Activated CD8-positive, alpha-beta T cell treated with anti-CD3 and anti-CD28 coated beads for 36 hours (primary cell): ENCODE measurements at places on chromosomes 12 and 14. TPM values are rescaled to one million over a fixed set of nuclear protein-coding genes. Genes with fewer than 3 reads are reported as not detected.
A peak's percentile ranks its signal among the peaks of the same experiment; 100 is the strongest.

DNA sequence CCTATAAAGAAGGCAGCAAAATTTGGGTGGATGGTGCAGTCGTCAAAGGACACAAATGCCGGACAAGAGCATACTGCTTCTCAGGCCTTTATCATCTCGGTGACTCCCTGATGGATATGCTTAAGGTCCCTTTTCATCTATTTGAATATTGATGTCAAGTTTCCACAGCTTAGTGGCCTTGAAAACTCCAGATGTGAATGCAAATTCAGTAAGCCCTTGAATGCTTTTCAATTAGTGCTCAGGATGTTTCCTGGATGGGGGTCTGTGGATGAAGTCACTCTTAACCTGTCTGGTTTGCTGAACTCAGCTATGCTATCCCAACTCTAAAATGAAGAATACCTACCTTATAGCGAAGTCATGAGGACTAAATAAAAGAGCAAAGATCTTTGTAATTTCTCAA, 10.7 kb downstream of the REM2 start:
- no peaks in the 10 kb centered on the region for H3K27me3 ChIP-seq
- peaks cover 12% of the 10 kb centered on the region for H3K4me1 ChIP-seq
- no peak for DNase-seq
- no peak overlapping the region for H3K4me3 ChIP-seq
- H3K27ac ChIP-seq, result no peak overlapping the region
- peaks cover 2% of the 10 kb centered on the region for H3K36me3 ChIP-seq

DNA sequence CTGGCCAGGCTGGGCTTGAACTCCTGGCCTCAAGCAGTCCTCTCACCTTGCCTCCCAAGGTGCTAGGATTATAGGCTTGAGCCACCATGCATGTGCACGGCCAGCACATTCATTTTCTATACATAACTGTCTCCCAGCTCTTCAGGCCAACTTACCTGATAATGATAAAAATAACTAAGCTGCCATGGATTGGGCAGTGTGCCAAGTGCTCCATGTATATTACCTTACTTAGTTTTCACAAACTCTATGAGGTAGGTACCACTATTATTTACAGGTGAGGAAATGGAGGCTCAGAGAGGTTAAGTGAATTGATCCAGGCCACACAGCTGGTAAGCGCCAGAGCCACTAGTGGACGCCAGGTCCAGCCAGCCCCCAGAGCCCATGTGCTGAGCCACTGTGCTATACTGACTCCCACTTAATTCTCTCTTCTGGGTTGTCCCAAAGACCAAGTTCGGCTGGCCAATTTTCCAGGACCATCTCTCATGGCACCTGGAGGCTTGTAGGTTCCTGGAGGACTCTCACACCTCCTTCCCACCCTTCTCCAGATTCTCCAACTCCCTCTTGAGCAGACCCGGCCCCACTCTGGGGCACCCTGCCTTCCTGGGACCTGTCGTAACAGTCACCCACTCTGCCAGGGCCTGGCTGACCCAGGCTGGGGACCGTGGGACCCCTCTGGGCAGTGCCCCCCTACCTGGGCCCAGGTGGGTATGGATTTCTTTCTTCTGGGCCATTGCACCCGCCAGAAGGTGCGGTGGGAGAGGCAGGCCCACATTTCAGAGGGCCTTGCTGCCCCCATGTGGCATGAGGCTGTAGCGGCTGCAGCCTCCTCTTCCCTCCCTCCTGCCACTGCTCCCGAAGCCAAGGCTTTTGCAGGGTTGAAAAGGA, 30.2 kb upstream of the CIPC start:
- no peak overlapping the region for H3K27ac ChIP-seq
- H3K4me3 ChIP-seq, result no peak overlapping the region

DNA sequence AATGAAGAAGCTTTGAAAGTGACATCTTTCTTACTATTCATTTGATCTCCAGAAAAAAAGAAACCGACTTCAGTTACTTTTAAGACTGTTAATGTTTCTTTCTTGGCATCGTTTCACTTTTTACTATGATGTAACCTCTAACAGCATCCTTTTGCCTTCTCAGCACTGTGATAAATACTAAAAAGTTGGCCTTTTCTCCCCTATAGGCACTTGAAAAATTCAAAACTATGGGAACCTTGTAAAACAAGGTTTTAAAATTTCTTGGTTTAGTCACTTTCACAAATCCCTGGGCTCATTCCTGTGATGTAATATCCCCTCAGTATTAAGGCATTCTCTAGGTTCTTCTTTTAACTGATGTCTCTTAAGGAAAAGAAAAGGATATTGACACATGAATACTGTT, 281.8 kb downstream of the EGLN3 start:
- no peaks in the 10 kb centered on the region for H3K36me3 ChIP-seq
- H3K27ac ChIP-seq, result no peak overlapping the region

- no peak overlapping the region for H3K27ac ChIP-seq
- no peak overlapping the region for H3K4me3 ChIP-seq
- no peaks in the 10 kb centered on the region for H3K4me1 ChIP-seq
- no peak for DNase-seq
- peaks cover 23% of the 10 kb centered on the region for H3K27me3 ChIP-seq
Observed at GRCh38 chr12:50032854-50033581, 7.7 kb upstream of the RACGAP1 start.

DNA sequence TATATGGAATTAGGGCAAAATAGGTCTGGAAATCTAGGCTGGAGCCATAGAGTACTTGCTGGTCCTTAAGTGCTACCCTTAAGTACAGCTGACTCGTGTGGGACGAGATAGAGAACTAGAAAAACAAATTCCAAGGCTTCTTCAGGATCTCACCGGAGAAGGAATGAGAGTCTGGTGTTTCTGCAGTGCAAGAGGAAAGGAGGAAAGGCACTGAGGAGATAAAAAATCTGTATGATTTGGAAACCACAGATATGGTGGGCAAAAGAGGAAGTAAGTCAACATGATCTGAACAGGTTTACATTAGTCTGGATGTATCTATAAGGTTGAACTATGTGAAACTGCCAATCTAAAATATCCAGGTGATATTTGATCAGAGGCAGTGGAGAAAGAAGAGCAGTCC, 134.4 kb upstream of the SOX5 start:
- H3K4me3 ChIP-seq, result no peak overlapping the region
- H3K27me3 ChIP-seq, result no peaks in the 10 kb centered on the region
- H3K27ac ChIP-seq, result no peak overlapping the region
- DNase-seq, result no peak

DNA sequence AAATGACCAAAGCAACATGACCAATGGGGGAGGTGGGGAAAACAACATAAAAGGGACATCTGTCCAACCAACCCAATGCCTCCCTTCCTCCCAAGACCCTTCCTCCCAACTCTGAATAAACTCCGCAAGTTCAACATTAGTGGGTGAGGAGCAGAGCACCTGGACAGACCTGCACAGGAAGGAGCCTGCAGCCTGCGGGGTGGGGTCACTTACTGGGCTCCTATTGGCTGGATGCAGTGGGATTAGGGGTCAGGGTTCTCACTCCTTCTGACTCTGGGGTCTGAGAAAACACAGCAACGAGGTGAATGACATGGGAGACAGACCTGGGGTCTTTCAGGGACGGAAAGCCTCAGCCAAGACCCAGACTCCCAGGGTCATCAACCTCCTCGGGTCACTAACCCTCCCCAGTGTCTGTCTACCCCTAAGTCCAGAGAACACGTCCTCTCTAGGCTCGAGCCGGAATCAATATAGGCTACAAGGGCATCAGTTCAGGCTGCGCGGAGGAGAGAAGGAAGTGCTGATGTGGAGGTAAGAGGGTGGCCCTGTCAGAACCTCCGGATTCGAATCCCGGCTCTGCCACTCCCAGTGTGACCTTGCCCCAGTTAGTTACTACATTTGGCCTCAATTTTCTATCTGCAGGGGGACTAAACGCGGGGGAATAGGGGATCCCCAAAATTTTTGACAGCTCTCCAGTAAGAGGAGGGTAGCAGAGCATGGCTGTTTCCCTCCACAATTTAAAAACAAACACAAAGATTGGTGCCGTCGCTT, 860 bp downstream of the NDRG2 start:
- H3K27ac ChIP-seq, result peak overlapping the region; percentile 41
- peaks cover 12% of the 10 kb centered on the region for H3K4me1 ChIP-seq
- peak overlapping the region; percentile 78 for H3K4me3 ChIP-seq
- H3K36me3 ChIP-seq, result no peaks in the 10 kb centered on the region
- peaks cover 2% of the 10 kb centered on the region for H3K27me3 ChIP-seq

GRCh38 chr12:112843287-112843686, 51.7 kb downstream of the RPH3A start:
- H3K4me3 ChIP-seq, result no peak overlapping the region
- no peak for DNase-seq
- H3K36me3 ChIP-seq, result no peaks in the 10 kb centered on the region
- H3K4me1 ChIP-seq, result no peaks in the 10 kb centered on the region
- H3K27me3 ChIP-seq, result peaks cover 11% of the 10 kb centered on the region
- H3K27ac ChIP-seq, result no peak overlapping the region

- H3K36me3 ChIP-seq, result no peaks in the 10 kb centered on the region
- DNase-seq, result peak; percentile 51
- no peak overlapping the region for H3K27ac ChIP-seq
Observed at GRCh38 chr12:109393437-109394345, 46.0 kb downstream of the MYO1H start.

GRCh38 chr14:94681300-94682060, 69.3 kb downstream of the SERPINA3 start:
- DNase-seq, result peak; percentile 18
- H3K27me3 ChIP-seq, result peaks cover 6% of the 10 kb centered on the region
- H3K4me3 ChIP-seq, result no peak overlapping the region

- H3K27ac ChIP-seq, result no peak overlapping the region
- H3K4me3 ChIP-seq, result no peak overlapping the region
- DNase-seq, result no peak
- peaks cover 7% of the 10 kb centered on the region for H3K4me1 ChIP-seq
Observed at GRCh38 chr12:95066091-95066855, 7.1 kb downstream of the NR2C1 start.

- H3K27me3 ChIP-seq, result no peaks in the 10 kb centered on the region
- no peak overlapping the region for H3K4me3 ChIP-seq
- H3K27ac ChIP-seq, result no peak overlapping the region
Observed at GRCh38 chr14:23379366-23380196, 2.7 kb downstream of the CMTM5 start.

- H3K4me3 ChIP-seq, result no peak overlapping the region
- no peaks in the 10 kb centered on the region for H3K4me1 ChIP-seq
Observed at GRCh38 chr12:55420307-55420962, 5.6 kb upstream of the OR6C76 start.

GRCh38 chr12:80636832-80637231, 70.6 kb upstream of the MYF6 start:
- no peak for DNase-seq
- no peaks in the 10 kb centered on the region for H3K36me3 ChIP-seq
- no peaks in the 10 kb centered on the region for H3K4me1 ChIP-seq
- no peaks in the 10 kb centered on the region for H3K27me3 ChIP-seq

- H3K27ac ChIP-seq, result no peak overlapping the region
- DNase-seq, result no peak
- H3K36me3 ChIP-seq, result no peaks in the 10 kb centered on the region
- H3K4me1 ChIP-seq, result no peaks in the 10 kb centered on the region
Observed at GRCh38 chr14:58607131-58607951, 30.4 kb upstream of the DACT1 start.

DNA sequence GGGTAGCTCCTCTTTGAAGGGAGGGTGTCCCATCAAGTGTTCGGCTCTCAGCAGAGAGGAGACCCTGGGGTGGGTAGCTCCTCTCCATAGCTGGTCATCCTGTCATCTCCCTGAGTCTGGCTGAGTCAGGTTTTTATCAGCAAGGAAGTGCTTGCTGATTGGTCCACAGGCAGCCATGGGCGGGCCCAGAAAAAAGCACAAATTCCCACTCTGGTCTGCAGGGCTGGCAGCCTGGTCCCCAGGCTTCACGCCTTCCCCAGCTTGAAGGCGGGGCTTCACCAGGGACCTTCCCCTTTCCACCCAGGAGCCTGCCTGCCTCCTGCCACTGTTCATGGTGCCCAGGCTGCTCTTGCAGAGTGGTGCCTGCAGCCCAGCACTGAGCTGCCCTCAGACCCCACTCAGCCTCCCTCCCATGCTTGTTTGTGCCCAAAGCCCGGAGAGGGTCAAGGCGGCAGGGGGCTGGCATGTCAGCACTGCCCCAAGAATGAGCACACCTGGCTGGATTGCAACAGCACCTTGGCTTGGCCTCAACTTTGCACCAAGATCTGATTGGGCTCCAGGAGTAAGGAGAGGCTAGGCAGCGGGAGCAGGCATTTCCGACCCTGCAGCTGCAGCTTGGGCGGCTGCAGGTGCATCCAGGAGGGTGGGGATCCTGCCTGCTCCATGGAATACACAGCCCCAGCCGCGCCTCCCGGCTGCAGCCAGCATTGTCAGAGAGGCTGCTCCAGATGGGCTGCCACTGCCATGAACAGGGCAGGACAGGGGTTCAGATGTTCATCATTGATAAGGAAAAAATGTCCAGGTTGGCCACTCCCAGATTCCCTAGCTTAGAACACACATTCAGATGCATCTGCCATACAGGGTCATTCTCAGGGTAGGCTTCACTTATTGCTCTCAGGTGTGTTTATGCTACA, 22.0 kb upstream of the WDR89 start:
- H3K27me3 ChIP-seq, result no peaks in the 10 kb centered on the region
- H3K27ac ChIP-seq, result no peak overlapping the region

DNA sequence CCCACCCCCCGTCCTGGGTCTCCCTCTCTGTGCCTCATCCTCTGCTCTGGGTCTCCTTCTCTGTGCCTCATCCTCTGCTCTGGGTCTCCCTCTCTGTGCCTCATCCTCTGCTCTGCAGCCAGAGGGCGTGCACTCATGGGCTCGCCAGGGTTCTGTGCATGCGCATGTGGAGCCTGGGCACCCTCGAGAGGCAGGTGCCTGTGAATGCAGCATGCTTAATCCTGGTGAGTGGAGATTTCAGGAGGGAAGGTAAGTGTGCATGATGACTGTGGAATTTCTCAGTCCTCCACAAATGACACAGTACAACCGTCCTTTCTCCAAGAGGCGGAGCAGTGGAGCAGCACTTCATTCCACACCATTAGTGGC, 65.2 kb downstream of the EP400 start:
- H3K36me3 ChIP-seq, result peaks cover 40% of the 10 kb centered on the region
- H3K4me1 ChIP-seq, result no peaks in the 10 kb centered on the region
- no peak for DNase-seq
- no peak overlapping the region for H3K4me3 ChIP-seq
- no peak overlapping the region for H3K27ac ChIP-seq

- no peak for DNase-seq
- peaks cover 59% of the 10 kb centered on the region for H3K4me1 ChIP-seq
- no peak overlapping the region for H3K27ac ChIP-seq
- H3K27me3 ChIP-seq, result no peaks in the 10 kb centered on the region
- peaks cover 5% of the 10 kb centered on the region for H3K36me3 ChIP-seq
Observed at GRCh38 chr12:9745199-9745598, 12.3 kb upstream of the CLECL1 start.

DNA sequence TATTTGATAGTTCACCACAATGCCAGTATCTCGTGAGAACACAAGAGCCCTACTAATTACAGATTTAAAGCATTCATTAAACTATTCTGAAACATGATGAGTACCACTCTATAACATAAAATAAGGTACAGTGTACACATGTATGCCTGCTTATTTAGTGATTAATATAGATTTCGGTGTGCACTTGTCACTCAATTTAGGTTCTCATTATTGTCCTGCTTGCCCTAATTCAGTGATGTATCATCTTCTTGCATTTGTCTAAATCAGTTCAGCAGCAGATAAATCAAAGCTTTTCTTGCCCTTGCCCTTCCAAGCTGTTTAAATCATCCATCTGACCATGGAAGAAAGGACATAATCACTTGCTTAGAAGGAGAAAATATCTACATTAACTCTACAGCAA, 359.7 kb downstream of the GXYLT1 start:
- no peak overlapping the region for H3K4me3 ChIP-seq
- no peaks in the 10 kb centered on the region for H3K4me1 ChIP-seq
- no peak for DNase-seq
- H3K27ac ChIP-seq, result no peak overlapping the region
- peaks cover 1% of the 10 kb centered on the region for H3K27me3 ChIP-seq

The PZP gene
- total RNA-seq, result not detected

The AACS gene
- 17.6 TPM for total RNA-seq

The PAH gene
- total RNA-seq, result not detected

The RTL1 gene
- not detected for total RNA-seq

The KCNMB4 gene
- total RNA-seq, result 1.3 TPM

The RND1 gene
- total RNA-seq, result 3.2 TPM

The RNF41 gene
- 23.4 TPM for total RNA-seq

The TAS2R8 gene
- not detected for total RNA-seq

The PACS2 gene
- 30.4 TPM for total RNA-seq
